Hematopoietic multipotent progenitor cell treated with erythropoietin and hydrocortisone succinate and interleukin-3 and kit ligand, for 15 days (in vitro differentiated cells): ENCODE measurements at places on chromosomes 16 and 17.

- DNase-seq: no peak
Observed at GRCh38 chr17:80987941-80988461, 3.6 kb upstream of the CHMP6 start.

DNA sequence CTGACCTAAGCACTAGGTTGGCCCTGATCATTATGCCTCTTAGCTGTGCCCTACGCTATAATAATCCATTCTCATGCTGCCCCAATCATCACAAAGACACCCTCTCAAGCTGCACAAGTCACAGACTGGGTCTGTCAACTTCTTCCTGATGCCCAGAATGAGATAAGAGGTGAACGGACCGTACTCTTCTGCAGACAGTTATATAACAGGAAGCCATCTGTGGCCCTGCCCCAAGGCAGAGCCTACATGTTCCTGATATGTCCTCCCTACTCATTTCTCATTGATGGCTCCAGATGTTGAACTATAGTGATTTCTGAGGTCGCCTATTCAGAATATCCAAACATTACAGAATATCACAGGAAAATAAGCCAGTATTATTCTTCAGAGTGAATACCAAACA, 471.6 kb upstream of the ERCC4 start:
- DNase-seq: no peak

DNA sequence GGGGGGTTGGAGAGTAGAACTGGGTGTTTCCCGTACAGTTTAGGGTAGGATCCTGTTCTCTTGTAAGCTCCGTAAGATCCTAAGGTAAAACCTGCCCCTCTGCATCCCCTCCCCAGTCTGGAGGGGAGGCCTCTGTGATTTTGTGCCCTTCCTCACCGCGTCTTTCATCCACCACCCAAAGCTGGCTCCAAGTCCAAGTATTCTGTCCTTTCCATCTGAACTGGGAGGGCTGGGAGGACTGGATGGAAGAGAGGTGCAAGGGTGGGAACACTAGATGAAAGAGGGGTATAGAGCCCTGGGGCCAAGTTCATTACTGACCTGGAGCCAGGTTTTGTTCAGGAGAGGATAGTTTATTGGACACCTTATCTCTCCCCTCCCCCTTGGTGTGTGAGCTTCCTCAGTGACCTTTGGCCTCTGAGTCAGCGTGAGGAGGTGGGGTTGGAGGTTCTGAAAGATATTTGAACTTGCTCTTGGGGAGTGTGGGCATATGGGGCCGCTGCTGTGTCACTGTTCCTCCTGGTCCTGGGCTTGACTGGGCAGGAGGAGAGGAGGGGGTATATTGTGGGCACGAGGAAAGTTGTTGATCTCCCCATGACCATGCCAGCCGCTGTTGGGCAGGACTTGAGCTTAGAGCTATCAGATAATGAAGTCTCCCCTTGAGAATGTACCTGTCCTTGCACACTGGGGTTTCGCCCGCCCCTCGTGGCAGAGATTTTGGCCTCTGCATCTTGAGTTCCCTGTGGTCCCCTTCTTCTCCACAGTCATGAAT, 1.6 kb downstream of the LASP1 start:
- DNase-seq: peak; percentile 80

- DNase-seq: no peak
Observed at GRCh38 chr16:4679156-4679849, 14.1 kb upstream of the NUDT16L1 start.

DNA sequence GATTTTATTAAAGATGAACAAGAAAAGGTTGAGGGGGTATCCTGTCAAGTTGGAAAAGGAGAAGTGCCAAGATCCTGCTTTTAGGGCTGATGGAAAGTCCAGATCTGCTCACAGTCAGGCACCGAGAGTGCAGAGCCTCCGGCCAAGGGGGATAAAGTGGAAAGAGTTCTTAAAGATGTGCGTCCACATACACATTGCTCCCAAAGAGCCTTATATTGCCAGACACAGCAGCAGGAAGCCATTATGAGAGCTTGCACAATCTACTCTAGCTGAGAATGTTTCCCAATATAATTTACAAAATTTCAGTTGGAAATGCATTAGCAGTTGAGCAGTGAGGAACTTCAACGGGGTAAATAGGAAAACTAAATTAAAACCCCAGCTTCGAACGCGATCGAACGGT, 95.6 kb downstream of the SALL1 start:
- no peak for DNase-seq

- DNase-seq: no peak
Observed at GRCh38 chr16:89019511-89019910, 42.5 kb upstream of the CBFA2T3 start.

DNA sequence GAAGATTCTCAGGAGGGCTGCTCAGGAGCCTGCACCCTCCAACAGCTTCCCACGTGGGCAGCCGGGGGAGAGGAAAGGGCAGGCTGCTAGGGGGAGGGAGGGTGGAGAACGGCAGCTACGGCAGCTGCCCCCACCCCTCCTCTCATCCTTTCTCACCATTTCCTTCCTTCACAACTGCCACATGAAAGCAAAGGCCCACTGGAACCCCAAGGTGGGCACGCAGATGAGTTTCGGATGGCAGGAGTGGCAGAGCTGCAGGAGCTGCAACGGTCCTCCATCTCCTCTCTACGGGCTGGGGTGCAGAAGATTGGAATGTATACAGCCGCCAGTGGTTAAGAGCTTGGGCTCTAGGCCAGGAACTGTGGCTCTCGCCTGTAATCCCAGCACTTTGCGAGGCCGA, 77.7 kb downstream of the GAS7 start:
- no peak for DNase-seq

DNA sequence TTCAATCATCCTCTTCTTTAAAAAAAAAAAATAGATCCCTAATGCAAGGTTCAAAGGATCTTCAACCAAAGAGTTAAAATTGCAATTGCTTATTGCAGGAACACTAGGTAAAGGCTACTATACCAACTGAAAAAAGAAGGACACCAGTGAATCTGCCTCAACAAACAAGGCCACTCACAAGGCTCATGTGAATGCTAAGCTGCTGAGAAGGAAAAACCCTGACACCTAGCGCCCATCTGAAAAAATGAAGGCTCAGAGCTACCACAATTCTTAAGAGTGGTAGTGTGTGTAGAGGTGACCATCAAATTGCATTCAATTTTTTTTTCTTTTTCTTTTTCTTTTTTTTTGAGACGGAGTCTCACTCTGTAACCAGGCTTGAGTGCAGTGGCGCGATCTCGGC, 201.6 kb upstream of the C17orf78 start:
- no peak for DNase-seq

DNA sequence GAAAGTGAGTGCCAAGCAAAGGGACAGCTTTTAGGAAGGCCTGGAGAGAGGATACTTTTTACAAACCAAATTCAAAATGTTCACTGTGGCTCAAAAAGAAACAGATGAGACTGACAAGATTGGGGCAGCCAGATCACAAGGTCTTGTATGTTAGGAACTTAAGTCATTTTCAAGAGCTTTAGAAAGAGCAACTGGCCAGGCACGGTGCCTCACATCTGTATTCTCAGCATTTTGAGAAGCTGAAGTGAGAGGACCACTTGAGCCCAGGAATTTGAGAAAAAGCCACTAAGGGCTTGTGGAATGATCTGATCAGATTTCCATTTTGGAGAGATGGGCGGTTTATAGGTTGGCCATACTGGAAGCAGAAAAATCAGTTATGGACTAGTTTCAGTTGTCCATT, 17.2 kb downstream of the SPAG9 start:
- no peak for DNase-seq

GRCh38 chr16:24077966-24078365, 178.2 kb upstream of the CACNG3 start:
- no peak for DNase-seq

- peak; percentile 44 for DNase-seq
Observed at GRCh38 chr16:85568519-85568918, 44.6 kb upstream of the GSE1 start.

DNA sequence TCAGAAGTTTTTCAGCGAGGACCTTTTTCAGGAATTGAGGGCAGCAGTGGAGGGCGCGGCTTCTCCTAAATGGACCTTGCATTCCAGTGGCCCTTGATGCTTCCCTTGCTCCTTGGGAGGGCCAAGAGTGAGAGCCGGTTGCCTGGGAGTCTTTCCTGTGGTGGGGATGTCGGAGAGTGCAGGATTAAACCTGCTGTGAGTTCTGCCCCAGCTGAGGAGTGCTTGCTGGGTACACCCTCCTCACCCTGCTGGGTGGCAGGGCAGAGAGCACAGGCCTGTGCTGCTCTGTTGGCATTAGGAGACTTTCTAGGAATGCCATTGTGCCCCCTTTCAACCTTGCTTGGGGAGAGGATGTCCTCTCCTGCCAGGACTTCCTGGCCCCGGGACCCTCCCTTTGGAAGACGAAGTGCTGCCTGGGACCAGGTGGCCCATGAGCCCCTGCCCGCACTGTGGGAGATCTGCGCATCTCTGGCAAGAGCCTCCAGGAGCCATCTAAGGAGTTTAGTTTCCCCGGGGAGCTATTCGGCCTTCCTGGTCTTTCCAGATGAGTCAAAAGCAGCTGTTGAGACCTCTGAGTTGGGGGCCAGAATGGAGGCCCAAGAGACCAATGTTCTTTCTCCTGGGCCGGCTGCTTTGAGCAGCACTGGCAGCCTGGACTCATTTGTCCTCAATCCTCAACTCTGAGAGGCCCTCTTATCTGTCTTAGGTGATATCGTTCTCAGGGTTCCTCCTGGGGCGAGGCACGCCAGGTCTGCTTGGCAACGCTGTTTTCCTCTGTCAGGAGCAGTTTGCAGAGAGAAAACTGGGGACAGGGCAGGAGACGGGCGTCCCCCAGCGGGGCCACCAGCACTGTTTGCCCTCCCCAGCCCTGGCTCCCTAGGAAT, 5.6 kb downstream of the LLGL2 start:
- no peak for DNase-seq

DNA sequence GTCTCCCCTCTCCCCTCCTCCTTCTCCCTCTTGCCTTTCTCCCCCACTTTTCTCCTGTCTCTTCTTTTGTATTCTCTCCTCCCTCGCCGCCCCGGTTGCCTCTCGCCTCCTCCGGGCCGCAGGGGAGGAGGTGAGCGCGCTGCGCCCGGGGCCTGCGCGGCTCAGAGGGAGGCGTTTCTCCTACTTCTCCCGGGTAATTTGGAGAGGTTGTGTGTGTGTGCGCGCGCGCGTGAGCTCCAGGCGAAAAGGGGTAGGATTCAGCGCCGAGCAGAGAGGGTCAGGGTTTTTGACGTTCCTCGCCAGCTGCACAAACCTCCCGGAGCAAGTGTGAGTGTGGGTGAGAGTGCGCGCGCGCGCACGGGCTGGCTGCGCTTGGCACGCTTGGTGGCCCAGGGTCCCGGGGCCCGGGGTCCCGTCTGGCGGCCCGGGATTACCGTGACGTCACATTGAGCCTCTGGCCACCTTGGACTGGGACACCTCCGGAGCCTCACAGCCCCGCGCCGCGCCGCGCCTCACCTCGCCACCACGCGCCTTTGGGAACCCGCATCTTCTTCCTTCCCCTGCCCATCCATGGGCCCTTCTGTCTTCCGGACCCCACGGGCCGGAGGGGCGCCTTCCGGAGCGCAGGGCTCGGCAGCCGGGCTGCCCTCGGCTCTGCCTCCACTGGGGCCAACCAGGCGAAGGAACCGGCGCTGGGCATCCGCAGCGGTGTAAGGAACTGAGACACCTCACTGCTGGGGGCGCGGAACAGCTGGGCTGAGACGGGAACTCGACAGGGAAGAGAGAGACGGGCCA, 479 bp downstream of the IRX6 start:
- DNase-seq: no peak

DNA sequence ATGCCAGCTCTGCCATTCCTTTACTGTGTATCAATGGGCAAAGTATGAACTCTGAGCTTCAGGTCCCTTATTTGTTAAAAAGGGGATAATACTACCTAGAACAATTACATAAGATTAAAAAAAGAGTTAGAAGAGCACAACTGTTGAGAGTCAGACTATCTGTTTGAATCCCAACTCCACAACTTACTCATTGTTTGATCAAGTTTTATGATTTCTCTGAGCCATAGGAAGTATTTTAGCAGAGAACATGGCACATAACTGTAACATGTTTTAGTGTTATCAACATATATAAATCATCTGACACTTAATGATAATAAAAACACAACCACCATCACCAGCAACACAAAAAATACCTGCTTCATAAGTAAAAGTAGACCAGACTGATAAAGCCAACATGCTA, 421.3 kb downstream of the ZFHX3 start:
- no peak for DNase-seq

DNA sequence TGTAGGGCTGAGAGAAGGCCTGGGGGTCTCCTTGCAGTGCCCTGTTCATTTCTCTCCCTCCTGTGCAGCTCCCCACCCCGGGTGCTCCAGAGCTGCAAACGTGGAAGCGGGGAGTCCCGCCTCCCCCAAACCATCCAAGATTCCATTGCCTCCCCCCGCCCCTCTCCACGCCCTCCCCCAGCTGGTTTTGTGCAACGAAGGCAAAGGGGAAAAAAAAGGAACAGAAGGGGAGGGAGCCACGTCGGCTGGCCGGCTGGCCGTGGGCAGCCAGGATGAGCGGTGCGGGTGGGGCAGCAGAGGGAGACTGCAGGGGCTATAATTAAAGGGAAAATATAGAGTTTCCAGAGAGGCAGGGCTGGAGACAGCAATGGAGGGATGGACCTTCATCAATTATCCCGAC, 1.7 kb upstream of the COL1A1 start:
- no peak for DNase-seq

- DNase-seq: no peak
Observed at GRCh38 chr16:27202923-27203506, 311 bp upstream of the KDM8 start.

- no peak for DNase-seq
Observed at GRCh38 chr17:73914536-73915274, 270.5 kb upstream of the SDK2 start.

GRCh38 chr16:58500430-58501241, 693 bp downstream of the NDRG4 start:
- DNase-seq: no peak

DNA sequence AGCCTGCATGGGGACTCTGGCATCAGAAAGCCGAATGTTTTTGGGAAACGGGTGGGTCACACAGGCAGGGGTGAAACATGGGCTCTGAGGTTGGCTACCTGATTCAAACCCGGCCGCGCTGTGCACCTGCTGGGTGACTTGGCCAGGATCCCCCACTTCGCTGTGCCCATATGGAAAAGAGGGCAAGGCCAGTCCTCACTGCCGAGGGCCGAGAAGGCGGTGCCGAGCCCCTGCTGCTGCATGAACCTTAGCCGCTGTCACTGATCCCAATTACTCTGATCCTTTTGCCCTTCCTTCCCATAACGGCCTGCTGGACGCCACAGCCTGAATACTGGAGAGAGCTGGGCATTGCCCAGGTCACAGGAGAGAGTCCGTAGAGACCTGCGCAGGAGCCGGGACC, 17.7 kb downstream of the KDM8 start:
- DNase-seq: no peak

DNA sequence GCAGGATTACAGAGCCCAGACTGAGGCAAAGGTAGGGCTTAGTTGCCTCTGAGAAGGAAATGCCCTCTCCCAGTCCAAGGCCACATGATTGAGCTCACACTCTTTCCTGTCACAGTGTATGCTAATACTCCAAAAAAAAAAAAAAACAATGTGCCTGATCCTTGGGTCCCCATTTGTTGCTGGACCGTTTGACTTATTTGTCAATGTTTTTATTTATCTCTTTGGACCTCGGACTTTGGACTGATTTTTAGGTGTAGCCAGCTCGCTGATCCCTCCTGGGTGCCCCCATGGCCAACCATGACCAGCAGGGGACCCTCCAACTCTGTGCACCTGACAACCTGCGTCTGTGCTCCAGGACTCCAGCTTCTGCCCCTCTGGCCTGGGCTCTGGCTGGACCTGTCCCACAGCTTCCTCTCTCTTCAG, 622 bp upstream of the CCL16 start:
- no peak for DNase-seq
